A549 treated with Mapracorat at 1 μM for 4 hours (cell line): ENCODE measurements at places on chromosomes 4 and X. TPM values are rescaled to one million over a fixed set of nuclear protein-coding genes. Genes with fewer than 3 reads are reported as not detected.

SATL1 gene
- not detected in 5 replicates for total RNA-seq

HTATSF1 gene
- total RNA-seq = 46.9 to 63.2 TPM (median 58.8 TPM) in 5 replicates

SYNPO2 gene
- 0.72 to 1.0 TPM (median 0.92 TPM) in 5 replicates for total RNA-seq

ERAS gene
- not detected in 5 replicates for total RNA-seq

NKX6-1 gene
- 0.27 to 0.63 TPM (median 0.35 TPM) in 5 replicates for total RNA-seq

SSX2B gene
- total RNA-seq = not detected in 5 replicates

IL9R gene
- total RNA-seq = 0.14 to 0.53 TPM (median 0.19 TPM) in 5 replicates
